ENCODE measurements at places on chromosomes 11 and 22.

GRCh38 chr11:122337241-122337640, 221.2 kb upstream of the BLID start:
- DNase-seq: no peak

DNA sequence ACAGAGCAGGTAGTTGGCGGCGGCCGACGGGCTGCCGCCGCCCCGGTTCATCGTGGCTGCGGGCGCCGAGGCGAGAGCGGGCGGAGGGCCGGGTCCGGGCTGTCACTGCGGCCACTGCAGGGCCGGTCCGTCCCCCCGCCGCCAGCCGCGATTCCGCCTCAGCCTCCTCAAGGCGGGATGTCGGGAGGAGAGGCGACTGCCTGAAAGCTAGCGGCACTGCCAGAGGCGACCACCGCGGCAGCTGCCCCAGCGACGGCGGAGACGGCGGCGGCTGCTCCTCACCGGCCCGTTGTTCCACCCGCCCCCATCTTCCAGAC, 234 bp downstream of the SESN3 start:
- DNase-seq: no peak

- peak; percentile 57 for DNase-seq
These were observed 15.5 kb upstream of the NNMT start for GRCh38 chr11:114280696-114281095.

GRCh38 chr11:39435641-39436040, 2023.8 kb downstream of the LRRC4C start:
- no peak for DNase-seq

DNA sequence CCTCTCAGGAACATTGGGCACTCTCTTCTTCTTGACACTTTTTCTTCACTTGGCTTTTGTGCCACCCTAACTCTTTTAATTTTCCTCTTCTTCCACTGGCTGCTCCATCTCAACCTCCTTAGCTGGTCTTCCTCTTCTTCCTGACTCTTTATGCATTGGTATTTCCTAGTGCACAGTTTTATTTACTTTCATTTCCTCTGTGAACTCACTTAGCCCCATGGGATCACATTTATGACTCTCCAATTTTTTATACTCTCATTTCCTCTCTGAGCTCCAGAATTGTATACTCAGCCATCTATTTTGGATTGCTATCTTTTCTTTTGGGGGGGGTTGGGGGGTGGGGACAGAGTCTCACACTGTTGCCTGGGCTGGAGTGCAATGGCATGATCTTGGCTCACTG, 38.5 kb upstream of the LARGE1 start:
- no peak for DNase-seq

DNA sequence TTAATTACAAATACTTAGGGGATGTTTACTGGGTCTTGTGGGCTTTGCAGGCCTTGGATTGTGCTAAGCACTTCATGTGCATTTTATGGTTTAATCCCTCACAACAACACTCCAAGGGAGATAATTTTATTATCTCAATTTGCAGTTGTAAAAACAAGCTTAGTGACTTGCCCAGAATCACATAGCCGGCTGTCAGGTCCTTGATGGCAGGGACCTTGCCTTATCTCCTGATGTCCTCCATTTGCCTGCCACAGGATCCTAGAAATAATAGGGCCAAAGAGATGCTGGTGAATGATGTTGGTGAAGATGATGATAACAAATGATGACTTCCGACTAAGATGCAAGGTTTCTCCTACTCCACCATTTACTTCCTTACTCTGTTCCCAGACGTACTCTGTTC, 385.4 kb downstream of the TMEM135 start:
- DNase-seq: no peak

GRCh38 chr22:44479662-44480061, 18.4 kb downstream of the RTL6 start:
- DNase-seq: no peak

DNA sequence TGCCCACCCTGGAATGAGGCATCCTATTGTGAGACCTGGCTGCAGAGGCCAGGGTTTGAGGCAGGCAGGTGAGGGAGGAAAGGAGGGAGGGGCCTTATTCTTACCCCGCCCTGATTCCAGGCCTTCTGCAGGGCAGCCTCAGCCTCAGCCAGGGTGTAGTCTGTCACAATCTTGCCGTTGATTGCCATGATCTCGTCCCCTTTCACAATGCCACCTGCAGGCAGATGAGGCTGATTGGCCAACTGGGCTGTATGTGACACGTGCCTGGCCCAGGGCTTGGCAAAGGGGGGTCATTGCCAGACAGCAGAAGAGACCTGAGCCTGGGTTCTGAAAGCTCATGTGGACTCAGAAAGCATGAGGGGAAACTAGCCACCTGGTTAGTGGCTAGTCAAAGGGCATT, 21.4 kb upstream of the ABCC8 start:
- no peak for DNase-seq

Data from kidney epithelial cell (primary cell).